ENCODE measurements at places on chromosomes 3 and 15. TPM values are rescaled to one million over a fixed set of nuclear protein-coding genes. Genes with fewer than 3 reads are reported as not detected.

The SMAD6 gene
- 16.2 TPM for total RNA-seq

The LRRC2 gene
- 7.2 TPM for total RNA-seq

The EAF2 gene
- 2.3 TPM for total RNA-seq

The CPNE9 gene
- not detected for total RNA-seq

The KCNH8 gene
- total RNA-seq, result not detected

The TGM5 gene
- total RNA-seq, result not detected

The STRIT1 gene
- total RNA-seq, result 0.31 TPM

The LRTM1 gene
- total RNA-seq, result not detected
